ENCODE measurements at places on chromosomes 3 and 15.

DNA sequence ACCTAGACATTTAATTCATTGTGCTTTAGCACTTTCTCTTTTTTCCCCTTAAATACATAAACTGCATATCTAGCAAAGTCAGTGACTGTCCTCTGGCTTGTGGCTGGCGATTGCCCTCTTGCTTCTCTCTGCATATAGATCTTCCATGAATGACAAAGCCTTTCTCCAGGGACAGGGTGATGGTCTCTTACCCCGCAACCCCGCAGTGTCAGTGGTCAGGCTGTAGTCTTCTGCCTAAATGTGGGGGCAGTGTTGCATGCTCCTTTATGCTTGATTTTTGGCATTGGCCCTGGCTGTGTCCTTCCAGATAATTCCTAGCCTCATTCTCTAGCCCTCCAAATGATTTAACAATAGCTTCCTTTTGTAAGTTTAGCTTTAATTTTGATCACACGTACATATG is 407.8 kb downstream of the GABRB3 start:
- no peak for DNase-seq

DNA sequence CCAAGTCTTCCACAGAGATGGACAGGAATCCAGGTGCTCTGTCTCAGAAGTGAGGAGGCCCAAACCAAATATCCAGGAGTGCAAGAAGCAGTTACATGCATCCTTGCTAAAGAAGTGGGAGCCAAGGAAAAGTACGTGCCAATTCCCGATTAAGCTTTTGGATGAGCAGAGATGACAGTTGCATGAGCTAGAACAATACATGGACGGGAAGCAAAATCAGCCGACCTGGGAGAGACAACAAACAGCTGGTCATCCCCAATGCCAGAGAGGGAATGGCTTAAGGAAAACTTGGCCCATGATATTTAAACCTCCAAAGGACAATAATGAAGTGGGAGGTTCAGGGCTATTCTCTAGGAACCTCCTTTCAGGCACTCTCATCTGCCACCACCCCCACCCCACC is 86.0 kb upstream of the ABHD17C start:
- no peak for DNase-seq

DNA sequence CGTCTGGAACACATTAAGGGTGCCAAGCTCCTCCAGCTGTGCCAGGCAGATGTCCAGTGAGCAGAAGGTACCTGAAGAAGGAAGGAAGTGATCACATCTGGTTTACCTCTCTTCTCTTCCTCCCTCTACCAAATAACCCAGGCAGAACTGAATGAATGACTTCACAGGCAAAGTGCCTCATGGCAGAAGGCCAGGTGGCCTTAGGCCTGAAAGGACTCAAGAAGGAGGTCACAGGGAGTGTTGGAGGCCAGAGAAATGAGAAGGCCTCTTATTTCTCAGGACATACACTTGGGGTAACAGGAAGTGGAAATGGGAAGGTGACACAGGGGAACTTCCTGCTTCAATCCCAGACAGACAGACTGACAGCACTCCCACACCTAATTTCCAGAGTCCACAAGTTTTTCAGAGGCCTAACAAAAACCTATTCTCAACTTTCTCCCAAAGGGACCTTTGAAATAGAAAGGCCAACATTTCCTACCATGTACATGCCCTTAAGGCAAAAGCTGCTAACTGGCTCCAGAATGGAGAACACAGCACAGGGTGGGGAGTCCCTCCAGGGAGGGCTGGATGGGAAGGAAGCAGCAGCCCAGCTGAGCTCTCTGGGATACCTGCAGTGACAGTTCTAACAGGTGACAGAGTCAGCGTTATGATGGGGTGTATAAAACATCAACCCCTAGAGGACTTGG is 17.6 kb upstream of the SIN3A start:
- DNase-seq: no peak

GRCh38 chr3:71172189-71172588 is 411.3 kb downstream of the FOXP1 start:
- DNase-seq: no peak

DNA sequence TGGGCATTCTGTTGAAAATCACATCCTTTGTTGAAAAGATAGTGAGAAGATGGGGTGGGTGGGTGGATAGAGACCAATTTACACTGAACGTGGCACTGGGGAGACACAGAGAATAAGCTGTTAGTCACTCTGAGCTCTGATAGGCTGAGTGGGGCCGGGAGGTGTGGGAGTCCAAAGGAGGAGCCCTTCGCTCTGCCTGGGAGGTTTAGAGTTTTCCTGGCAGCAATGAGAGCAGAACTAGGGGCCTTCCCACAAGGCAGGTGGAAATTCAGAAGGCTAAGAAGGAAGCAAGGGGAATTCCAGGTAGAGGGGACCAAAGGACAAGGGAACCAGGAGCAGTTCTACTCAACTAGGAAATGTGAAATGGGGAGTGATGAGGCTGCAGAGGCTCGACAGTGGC is 272.7 kb downstream of the RPLP1 start:
- DNase-seq: no peak

All from GM12892 (cell line).